HuH-7 (cell line): ENCODE measurements at places on chromosomes 12 and 14.

GRCh38 chr14:33978892-33979612 lies 28.2 kb upstream of the EGLN3 start:
- DNase-seq, result no peak

DNA sequence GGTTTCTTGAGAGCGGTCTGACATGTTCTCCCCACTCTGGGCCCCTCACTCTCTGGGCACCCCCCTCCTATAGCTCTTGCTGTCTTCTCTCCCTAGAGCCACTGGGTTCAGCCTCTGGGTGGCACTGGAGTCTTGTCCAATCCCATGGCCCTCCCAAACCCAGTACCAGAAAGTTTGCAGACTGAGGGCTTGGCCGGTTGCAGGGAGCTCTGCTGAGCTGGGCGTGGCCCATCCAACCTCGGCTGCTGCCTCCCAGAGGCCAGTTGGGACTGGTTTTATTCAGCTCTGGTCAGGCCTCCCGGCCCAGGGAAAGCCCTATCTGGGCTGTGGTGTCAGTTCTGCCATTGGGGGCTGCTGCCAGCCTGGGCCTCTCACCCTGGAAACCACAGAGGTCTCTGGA lies 37.9 kb downstream of the ISCA2 start:
- DNase-seq, result peak; percentile 59

- peak; percentile 37 for DNase-seq
Measured at GRCh38 chr12:32906399-32907165, 10.0 kb upstream of the PKP2 start.

DNA sequence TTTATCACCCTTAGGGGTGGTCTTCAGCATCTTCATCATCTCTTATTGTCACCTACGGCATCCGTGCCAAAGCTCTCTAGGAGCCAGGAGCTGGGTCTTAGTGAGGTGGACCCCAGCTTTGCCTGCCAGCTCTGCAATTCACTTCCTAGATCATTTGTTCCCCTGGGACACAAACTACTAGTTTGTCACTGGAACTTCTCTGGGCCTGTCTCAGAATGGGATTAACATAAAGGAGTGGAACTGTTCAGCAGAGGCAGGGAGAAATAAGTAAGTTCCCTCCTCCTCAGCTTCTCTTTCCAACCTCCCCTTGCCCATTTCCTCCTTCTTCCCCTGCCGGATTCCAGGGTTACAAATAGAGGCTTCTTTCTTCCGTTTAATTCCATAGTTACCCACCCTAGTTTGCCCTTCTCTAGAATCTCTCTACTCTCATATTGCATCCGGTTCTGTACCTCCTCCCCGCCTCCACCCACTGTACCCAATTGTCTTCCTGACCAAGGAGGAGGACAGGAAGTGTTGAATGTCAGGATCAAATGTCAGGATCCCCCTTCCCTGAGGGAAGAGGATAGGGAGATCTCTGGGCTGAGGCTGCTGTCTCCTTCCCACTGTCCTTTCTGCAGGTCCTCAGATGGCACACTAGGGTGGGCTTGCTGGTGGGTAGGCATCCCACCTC lies 25.0 kb downstream of the LARP4 start:
- no peak for DNase-seq

DNA sequence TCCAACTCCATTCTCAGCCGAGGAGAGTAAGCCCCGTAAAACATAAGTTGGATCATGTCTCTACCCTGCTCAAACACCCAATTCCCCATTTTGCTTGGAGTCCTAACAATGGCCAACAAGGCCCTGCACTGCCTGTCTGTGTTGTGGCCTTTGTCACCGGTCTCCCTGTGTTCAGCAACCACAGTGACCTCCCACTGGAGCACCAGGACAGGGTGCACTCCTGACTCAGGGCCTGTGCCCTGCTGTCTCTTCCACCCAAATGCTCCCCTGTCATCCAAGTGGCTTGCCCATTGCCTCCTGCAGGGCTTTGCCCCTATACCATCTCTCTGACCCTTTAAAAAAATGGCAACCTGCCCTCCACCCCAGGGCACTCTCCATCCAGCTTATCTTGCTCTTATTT lies 4.4 kb upstream of the KRT85 start:
- DNase-seq, result no peak

DNA sequence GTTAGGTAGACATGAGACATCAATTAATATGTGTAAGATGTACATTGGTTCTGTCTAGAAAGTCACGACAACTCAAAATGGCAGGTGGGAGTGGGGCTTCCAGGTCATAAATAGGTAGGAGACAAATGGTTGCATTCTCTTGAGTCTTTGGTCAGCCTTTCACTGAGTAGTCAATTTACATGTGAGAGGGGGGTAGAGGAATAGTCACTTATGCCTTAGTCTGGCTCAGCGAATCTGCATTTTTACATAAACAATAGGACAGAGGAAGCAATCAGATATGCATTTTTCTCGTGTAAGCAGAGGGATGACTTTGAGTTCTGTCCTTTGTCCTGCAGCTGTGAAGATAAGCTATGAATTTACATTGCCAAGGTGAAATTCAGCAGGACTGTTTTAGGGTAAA lies 27.8 kb upstream of the UNC79 start:
- DNase-seq, result no peak

GRCh38 chr14:104866451-104867370 lies 1.6 kb downstream of the CEP170B start:
- DNase-seq, result no peak

GRCh38 chr12:43337571-43338444 lies 214.2 kb downstream of the ADAMTS20 start:
- no peak for DNase-seq

DNA sequence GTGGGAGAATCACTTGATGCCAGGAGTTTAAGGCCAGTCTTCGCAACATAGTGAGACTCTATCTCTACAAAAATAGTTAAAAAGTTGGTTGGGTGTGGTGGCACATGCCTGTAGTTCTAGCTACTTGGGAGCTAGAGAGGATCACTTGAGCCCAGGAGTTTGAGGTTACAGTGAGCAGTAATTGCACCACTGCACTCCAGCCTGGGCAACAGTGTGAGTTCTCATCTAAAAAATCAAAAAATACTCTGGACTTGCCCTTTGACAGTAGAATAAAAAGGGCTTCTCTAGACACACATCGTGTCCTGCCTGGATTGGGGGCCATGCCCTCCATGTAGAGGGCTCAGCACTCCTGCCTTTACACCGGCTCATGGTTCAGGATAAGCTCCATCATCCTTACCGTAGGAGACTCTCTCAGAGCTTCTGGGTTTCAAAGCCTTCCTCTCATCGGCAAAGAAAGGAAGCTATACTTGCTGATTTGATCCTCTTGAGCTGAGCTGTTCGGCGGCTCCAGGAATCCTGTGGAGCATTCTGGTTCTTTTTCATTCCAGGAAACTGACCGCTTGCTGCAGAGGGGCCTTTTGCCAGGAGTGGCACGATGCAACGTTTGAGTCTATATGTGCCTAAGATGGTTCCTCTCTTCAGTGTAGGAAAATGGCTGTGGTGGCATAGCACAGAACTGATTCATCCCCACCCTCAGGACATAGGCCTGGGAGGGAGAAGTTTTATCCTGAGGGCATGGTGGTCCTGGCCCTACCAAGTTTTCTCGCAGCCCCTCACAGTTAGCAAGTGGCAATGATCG lies 29.6 kb downstream of the FLVCR2 start:
- DNase-seq, result no peak

DNA sequence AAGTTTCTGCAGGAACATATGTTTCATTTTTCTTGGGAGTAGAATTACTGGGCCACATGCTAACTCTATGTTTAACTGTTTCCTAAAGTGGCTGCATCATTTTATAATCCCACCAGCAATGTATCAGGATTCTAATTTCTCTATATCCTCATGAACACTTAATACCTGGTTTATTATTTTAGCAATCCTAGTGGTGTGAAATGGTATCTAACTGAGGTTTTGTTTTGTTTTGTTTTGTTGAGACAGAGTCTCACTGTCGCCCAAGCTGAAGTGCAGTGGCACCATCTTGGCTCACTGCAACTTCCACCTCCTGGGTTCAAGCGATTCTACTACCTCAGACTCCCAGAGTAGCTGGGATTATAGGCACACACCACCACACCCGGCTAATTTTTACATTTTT lies 6.5 kb downstream of the SPTLC2 start:
- no peak for DNase-seq

GRCh38 chr12:52019113-52019770 lies 12.5 kb downstream of the TAMALIN start:
- no peak for DNase-seq

GRCh38 chr12:24034894-24035293 lies 85.4 kb upstream of the SOX5 start:
- DNase-seq, result no peak

DNA sequence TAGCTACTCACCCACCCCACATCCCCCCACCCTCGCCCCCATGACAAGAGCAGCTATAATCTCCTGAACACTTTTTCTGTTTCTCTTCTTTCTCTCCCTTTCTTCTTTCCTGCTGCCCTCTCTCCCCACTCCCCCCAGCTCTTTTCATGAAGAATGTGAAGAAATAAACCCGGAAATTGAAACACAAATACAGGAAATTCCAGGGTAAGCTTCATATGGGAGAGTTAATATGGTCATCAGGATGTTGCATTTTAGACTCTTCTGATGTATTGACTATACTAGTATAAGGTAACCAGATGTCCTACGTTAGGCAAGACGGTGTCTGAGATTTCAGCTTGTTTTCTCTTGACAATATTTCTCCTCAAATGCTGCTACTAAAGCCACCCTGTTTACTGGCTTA lies 41.6 kb upstream of the LRIG3 start:
- no peak for DNase-seq

GRCh38 chr14:52845081-52845480 lies 53.7 kb upstream of the GNPNAT1 start:
- no peak for DNase-seq

- DNase-seq, result peak; percentile 29
Measured at GRCh38 chr14:56422703-56423213, 156.8 kb upstream of the TMEM260 start.

- no peak for DNase-seq
Measured at GRCh38 chr14:76881348-76881747, 55.1 kb downstream of the LRRC74A start.
